Left renal cortex interstitium (tissue), 4 donors: ENCODE measurements at places on chromosomes 3 and 15. TPM values are rescaled to one million over a fixed set of nuclear protein-coding genes. Genes with fewer than 3 reads are reported as not detected.

DNA sequence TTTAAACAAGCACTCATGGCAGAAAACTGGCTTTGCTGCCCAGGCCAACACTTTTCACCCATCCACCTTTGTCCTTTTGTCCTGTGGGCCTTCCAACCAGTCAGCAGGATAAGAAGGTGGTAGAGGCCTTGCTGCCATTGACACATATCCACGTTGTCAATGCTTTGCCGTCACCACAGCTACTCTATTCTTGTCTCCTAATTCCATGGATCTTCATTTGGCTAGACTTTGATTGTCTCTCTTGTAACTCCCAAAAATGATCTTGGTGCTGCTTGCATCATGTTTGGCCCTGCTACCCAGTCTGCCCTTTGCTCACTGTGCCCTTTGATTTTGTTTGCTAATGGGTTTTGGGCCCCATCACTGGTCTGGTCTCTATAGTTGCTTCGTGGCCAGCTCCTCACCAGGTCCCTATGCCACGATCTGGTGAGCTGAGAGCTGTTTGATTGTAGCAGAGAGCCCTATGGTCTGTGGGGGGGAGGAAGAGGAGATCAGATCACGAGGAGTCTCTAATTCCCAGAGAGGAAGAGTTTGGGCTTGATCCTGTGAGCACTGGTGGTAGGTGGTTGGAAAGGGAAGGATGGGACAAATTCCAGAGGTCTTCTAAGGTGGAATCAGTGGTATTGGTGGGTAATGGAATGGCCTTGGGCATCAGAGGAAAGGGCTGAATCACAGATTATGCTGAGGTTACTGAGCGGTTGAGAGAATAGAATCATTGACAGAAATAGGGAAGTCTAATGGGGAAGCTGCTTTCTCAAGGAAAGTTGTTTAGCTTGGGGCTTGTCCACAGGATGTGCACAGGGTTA, 40.3 kb downstream of the ABHD2 start:
- no peak for DNase-seq

SLC35G2 gene
- 4.8 TPM for polyA plus RNA-seq

DNA sequence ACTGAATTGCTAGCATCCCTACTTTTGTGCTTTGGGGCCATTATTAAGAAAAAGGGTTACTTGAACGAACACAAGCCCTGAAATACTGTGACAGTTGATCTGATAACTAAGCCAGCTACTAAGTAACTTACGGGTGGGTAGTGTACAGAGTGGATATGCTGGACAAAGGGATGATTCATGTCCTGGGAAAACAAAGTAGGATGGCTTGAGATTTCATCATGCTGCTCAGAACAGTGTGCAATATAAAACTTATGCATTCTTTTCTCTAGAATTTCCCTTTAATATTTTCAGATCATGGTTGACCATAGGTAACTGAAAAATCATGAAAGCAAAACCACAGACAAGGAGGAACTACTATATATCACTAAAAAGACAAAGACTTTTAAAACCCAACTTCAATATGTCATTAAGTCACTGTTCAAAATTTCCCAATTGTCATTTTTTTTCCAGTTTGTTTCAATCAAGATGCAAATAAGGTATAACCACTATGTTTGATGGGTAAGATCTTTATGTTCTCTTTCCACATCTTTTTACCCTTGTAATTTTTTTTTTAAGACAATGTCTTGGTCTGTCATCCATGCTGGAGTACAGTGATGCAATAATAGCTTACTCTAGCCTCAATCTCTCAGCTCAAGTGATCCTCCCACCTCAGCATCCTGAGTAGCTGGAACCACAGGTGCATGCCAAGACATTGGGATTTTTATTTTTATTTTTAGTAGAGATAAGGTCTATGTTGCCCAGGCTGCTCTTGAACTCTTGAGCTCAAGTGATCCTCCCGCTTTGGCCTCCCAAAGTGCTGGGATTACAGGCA, 67.7 kb downstream of the IFT80 start:
- no peak for DNase-seq

DNA sequence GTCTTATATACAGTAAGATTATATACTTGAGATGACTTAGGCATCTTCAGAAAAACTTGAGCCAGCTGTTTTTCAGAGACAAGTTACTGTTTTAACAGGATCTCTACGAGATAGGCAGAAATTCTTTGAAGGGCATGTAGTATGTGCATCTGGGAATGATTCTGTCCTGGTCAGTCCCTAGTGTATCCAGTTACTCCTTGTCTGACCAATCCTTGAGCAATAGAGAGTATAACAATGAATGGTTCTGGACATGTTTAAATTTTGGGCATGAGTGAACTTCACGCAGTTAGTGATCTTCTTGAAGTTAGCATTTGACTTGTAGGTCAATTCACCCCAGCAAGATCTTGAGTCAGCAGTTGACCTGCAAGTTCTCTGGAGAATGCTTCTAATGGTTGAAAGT, 24.7 kb upstream of the HHLA2 start:
- no peak for DNase-seq

- peak; percentile 29 for DNase-seq
Observed at GRCh38 chr3:70726096-70726938, 413.9 kb upstream of the MDFIC2 start.

GRCh38 chr3:40939030-40939740, 260.1 kb upstream of the CTNNB1 start:
- no peak for DNase-seq

GRCh38 chr3:54622678-54623077, 305.2 kb downstream of the LRTM1 start:
- DNase-seq, result no peak
